ENCODE measurements at places on chromosomes 4 and X. TPM values are rescaled to one million over a fixed set of nuclear protein-coding genes. Genes with fewer than 3 reads are reported as not detected.

Gene HTN1
- total RNA-seq: not detected

Gene CLNK
- total RNA-seq: not detected

Gene GUCY1A1
- 2.2 TPM for total RNA-seq

Gene GYG2
- 2.2 TPM for total RNA-seq

Gene NRK
- 8.1 TPM for total RNA-seq

Gene TAF7L
- total RNA-seq: 0.33 TPM

- DNase-seq: no peak
These were observed 332.5 kb downstream of the C4orf33 start for GRCh38 chr4:129428454-129428853.

- peak; percentile 88 for DNase-seq
These were observed 23.1 kb upstream of the CAMK2D start for GRCh38 chr4:113784497-113785250.

GRCh38 chr4:38213083-38213805, 253.0 kb downstream of the PTTG2 start:
- no peak for DNase-seq

DNA sequence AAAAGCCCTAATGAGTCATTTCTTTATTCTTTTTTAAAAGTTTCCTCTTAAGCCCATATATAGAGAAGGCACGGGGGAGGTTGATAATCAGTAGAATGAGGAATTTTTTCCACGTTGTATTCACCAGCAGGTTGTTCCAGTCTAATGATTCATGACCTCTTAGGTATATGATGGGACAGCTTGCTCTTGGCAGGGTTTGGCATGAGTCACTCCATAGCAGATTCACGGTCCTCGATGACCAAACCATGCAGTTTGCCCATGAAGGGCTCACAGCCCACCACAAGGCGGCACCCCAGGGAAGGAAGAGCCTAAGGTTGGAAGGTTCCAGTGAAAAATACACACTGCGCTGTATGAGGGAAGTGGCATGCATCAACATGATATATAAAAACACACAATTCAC, 623.8 kb upstream of the DIPK2B start:
- DNase-seq: peak; percentile 89

DNA sequence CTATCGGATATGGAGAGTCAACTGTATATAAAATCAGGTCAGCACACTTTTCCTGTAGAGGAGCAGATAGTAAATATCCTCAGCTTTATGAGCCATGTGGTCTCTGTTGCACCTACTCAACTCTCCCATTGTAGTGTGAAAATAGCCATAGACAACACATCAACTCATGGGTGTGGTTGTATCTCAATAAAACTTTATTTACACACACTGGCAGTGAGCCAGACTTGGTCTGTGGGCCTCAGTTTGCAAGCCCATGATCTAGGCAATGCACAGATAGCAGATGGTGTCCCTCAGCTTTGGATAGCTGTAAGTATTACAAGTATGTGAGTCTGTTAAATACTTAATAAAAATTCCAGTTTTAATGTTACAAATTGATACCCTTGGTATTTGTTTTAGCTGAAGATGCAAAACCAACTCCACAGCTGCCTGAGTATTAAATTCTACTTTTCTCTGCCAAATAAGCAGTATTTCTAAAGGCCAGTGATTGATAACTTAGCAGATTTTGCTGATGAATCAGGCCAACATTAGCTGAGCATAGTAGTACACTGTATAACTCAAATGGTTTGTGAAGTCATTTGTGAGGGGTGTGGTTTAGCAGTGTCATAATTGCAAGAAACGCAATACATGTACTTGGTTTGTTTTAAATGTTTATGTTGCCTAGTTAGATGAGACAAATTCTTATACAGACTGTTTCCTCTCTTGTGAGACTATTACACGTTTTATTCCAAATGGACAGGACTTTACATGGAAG, 87.3 kb downstream of the GPR143 start:
- no peak for DNase-seq

- DNase-seq: no peak
These were observed 75.1 kb downstream of the PRKX start for GRCh38 chrX:3638280-3638873.

- no peak for DNase-seq
These were observed 53.6 kb downstream of the ASB9 start for GRCh38 chrX:15216280-15216679.

DNA sequence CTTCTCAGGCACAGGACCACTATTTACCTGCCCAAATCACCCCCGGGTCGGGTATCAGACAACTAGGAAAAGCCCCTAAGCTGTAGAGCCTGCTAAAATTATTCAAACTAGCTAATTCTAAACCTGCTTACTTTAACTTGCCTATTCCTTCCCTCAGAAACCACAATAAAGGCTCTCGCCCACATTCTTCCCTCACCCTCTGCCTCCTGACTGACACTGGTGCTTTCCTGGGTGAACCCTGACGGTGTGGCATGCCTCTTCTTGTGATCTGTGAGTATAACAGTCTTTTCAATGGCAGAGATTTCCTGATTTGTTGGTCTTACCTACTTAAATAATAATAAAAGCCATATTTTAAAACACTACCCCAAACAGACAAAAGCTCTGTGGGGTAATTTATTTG, 242.1 kb upstream of the ZCCHC13 start:
- DNase-seq: no peak

DNA sequence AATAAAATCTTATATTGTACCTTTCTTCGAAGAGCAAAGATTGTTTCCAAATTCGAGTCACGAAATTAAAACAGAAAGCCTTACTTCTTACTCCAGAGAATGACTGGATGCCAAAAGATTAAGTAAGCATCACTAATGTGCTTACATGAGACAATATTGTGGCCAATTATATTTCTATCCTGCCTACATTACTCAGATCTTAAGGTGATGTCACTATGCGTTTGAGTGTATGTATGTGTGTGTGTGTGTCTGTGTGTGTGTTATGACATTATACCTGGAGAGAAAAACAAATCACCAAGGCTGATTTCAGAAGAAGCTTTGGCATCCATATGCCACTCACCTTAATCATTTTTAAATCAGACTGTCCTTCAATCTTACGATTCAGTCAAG, 556.3 kb downstream of the PPARGC1A start:
- peak; percentile 14 for DNase-seq

DNA sequence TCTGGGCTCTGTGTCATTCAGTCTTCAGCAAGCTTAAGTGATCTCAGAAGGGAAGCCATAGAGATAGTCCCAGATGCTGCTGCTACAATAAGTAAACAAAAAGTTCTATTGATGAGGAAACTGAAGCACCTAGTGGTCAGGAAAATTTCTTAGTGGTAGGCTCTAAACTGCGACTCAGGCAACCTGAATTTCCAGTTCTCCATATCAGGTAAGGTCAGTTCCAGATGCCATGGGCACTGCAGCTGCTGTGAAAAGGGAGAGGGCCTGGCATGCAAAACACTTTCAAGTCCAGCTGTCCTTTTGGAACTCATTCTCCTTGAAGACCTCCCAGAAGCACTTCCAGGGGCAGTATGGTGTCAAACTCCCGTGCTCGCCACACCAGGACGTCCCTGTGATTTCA, 46.2 kb downstream of the REELD1 start:
- no peak for DNase-seq
